ENCODE measurements at places on chromosomes 7 and 10.
A peak's percentile ranks its signal among the peaks of the same experiment; 100 is the strongest.

- DNase-seq, result no peak
Observed at GRCh38 chr7:27082171-27082570, 13.6 kb downstream of the HOXA1 start.

DNA sequence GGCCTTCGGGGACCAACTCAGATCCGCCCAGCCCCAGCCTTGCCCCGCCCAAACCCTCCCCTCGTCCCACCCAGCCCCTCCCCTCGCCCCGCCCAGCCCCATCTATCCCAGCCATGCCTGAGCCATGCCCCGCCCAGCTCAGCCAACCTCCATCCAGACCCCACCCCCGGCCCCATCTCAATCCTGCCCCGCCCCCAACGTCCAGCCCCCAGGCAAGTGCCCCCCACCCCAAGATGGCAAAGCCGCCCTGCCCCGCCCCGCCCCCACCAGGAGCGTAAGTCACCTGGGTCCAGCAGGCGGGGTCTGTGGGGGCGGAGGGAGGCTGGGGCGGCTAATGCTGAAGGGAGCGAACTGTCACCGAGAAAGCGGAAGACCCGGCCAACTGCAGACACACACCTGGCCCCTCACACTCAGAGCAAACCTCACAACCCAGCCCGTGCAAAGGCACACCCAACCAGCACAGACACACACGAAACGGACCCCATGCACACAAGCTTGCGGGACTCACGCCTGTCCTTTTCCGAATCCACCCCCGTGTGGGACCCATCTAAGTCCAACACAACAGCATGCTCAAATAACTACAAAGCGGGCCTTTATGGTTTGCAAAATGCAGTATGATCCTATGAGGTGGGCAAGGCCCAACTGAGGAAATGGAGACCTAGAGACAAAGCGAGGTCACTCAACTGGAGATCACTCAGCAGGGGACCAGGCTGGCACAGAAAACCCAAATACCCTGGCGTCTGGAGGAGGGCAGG, 11.5 kb upstream of the OGA start:
- DNase-seq, result peak; percentile 72

DNA sequence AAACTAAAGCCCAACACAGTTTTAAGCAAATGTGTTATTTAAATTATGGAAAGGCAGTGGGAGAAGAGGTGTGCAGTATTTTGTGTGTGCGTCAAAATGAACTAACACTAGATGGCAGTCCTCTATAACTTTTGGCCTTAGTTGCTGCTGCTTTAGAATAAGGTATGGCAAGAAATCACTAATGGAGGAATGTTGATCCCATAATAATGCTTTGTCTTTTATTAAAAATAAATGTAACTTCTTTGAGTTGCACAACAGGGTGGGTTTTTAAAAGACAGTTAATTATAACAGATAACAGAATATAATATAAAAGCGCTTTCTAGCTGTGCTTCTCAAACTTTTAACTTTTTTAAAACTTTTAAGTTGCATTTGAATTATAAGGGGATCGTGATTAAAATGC, 56.4 kb downstream of the BBS9 start:
- peak; percentile 33 for DNase-seq

- no peak for DNase-seq
Observed at GRCh38 chr7:17661982-17662585, 278.2 kb downstream of the SNX13 start.

DNA sequence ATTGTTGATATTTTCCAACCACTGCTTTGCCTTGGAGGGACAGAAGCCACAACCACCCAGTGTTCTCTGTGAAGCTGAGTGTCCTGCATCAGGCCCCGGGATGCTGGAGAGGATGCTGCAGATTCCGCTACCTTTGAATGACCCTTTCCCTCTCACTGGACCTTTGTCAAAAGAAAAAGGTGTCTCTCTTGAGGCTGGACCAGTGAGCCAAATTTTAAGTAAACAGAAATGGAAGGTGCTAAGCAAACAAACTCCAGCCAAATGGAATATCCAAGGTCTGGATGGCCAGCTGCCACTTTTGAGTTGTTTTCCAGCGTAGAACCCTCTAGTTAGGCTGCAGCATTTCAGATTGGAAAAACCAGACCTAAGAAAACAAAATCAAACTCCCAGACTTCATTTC, 145.5 kb downstream of the TRIL start:
- DNase-seq, result no peak

GRCh38 chr7:150307904-150308303, 15.3 kb upstream of the LRRC61 start:
- DNase-seq, result no peak

GRCh38 chr10:124509880-124510632, 48.4 kb downstream of the LHPP start:
- DNase-seq, result no peak

- DNase-seq, result no peak
Observed at GRCh38 chr7:156783864-156784263, 109.1 kb downstream of the LMBR1 start.

GRCh38 chr10:127523476-127523875, 25.6 kb upstream of the NPS start:
- no peak for DNase-seq

DNA sequence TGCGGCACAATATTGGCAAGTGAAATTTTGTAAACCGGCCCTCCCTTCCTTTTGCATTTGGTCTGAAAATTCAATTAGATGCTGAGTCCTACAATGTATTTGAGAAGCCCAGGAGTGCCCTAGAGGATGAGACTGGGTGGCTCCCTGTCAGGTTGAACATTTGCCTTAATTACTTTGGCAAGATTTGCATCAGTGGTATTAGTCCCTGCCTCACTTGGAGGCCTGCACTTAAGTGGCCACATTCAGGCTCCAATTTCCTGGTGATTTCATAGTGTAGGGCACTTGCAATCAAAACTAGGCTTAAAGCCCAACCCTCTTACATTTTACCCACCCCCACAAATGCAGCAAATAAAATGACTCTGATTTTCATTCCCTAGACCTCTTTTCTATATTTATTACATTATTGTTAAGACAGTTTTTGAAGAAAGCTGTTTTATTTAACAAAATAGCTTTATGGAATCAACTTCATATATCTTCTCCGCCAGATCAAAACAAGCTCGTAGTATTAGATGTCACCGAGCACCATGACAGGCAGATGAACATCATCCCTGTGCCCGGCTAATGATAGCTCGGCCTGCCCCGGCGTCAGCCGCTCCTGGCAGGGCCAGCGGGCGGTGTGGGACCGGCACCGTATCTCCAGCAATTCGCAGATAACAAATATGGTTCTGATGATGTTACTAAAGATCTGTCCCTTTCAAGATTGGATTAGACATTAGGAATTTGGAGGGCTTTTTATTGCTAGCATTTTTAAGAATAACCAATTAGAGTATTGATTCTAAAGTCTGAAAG, 73.6 kb downstream of the EGFR start:
- DNase-seq, result no peak

GRCh38 chr10:7335977-7336376, 74.9 kb downstream of the SFMBT2 start:
- DNase-seq, result no peak

DNA sequence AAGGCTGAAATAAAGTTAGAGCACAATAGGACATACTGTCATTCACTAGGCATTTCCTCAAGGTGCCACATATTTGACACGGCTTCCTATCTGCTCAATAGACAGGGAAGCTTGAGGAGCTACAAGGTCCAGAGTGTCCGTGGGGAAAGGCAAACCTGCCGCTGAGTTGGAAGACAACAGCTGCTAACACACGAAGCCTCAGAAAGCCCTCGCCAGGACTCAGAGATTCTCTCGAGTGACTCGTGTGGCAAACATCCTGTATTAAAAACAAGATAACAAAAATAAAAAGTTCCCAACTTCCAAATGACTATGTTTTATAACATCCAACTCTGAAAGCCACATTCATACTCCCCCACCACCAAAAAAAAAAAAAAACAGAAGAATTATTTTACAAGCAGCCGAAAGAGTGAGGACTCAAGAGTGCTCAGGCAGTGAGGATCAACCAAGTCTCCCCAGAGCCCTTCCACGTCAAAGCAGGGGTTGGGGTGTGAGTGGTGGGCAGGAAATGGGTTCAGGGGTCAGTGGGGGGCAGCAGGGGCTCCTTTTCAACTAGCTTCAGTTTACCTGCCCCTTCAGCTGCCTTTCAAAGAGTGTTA, 67.6 kb downstream of the STK17A start:
- no peak for DNase-seq

- no peak for DNase-seq
Observed at GRCh38 chr7:134593530-134594392, 44.9 kb downstream of the AKR1B15 start.

DNA sequence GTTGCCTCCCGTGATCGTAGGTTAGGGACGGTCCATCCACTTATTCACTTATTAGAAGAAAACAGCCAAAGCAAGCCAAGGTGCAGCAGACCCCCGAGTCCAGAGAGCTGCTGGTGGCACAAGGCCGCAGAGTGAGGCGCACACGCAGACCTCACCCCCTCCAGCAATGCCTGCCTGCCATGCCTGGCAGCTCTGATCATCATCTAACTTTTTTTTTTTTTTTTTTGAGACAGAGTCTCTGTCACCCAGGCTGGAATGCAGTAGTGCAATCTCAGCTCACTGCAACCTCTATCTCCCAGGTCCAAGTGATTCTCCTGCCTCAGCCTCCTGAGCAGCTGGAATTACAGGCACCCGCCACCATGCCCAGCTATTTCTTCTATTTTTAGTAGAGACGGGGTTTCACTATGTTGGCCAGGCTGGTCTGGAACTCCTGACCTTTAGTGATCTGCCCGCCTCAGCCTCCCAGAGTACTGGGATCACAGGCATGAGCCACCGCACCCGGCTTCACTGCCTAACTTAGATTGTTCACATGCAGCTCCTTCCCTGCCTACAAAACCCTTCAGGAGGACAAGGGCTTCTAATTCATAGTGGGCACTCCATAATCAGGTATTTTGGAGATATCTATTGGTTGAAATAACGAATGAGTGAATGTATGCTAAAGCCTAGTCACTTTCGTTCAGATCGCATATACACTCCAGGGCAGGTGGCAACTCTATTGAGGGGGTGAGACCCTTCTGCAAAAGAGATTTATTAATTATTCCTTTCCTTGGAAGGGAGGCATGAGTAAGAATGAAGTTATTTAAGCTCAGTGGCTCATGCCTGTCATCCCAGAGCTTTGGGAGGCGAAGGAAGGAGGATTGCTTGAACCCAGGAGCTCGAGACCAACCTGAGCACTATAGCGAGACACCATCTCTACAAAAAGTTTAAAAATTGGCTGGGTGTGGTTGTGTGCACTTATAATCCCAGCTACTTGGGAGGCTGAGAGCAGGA, 15.9 kb downstream of the TRIM56 start:
- DNase-seq, result no peak

- DNase-seq, result no peak
Observed at GRCh38 chr10:112221545-112221944, 38.0 kb upstream of the GPAM start.

- DNase-seq, result no peak
Observed at GRCh38 chr7:150405584-150406311, 26.6 kb downstream of the ZNF775 start.

DNA sequence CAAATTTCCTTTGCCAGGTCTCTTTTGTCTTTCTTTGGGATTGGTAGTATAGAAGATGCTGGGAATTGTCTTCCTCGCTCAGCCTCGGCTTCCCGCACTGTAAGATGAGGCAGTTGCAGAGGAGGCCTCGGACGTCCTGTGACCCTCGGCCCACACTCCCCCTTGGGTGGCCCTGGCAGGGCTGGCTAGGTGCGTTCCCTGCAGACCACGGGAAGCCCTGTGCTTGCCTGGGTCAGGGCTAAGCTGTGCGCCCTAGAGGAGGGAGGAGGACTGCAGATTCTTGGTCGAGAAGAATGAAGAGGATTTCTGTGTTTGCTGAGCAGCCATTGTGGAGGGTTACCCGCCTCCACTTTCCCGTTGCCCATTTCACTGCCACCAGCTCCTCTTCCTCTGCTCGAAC, 42.8 kb downstream of the WIPI2 start:
- DNase-seq, result no peak

DNA sequence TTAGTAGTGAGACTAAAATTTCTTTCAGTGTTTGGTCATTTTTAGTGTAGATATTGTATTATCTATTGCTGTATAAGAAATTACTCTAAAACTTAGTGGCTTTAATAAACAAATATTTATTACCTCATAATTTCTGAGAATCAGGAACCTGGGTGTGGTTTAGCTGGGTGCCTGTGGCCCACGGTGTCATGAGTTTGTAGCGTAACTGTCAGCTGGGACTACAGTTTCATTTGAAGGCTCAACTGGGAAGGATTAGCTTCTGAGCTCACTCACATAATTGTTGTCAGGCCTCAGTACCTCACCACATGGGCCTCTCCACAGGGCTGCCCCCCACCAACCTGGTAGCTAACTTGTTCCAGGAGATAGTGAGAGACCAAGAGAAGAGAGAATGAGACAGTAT, 98.5 kb downstream of the SRI start:
- DNase-seq, result no peak

DNA sequence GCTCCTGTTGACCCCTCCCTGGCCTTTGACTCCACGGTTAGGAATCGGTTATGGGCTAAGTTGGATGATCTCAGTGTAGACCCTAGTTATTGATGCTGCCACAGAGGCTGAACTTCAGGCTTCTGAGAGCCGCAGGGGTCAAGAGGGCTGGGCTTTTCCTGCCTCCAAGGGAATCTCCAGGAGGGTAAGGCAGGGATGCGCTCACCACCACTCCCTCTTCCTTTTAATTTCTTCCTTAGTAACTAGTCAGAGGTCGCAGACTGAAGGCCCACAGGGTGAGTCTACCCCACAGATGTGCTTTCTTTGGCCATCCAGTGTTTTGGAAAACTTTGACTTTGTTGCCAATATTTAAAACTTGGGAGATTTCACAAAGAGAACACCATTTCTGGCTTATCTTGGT, 151.0 kb upstream of the TCF7L2 start:
- DNase-seq, result no peak

DNA sequence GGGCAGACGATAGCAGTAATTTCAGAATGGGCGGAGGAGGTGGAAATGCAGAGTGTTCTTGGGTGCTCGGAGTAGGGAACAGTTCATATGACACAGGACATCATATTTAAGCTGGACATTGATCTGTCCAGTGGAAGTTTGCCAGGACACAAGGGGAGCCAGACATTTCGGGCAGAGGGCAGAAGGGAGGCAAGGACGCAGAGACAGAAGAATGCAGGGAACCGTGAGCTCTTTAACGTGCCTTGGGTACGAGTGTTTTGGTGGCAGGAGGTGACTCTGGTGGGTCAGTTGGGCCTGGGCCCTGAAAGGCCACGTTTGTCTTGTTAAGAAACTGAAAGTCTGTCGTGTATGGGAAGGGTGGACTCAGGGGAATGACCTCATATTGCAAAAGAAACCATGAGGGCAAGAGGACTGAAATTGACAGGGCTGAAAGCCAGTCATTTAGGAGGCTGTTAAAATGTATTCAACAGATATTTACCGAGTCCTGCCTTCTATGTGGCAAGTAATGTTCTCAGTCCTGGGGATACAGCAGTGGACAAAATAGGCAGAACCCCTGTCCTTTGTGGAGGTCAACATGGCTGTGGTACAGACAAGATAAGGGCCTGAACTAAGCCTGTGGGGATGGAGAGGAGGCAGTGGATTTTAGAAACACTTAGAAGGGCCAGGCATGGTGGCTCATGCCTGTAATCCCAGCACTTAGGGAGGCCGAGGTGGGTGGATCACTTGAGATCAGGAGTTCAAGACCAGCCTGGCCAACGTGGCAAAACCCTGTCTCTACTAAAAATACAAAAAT, 2.2 kb downstream of the OPTN start:
- DNase-seq, result no peak

GRCh38 chr10:20115894-20116293, 299.7 kb downstream of the PLXDC2 start:
- DNase-seq, result no peak

GRCh38 chr7:105112440-105113418, 98.7 kb downstream of the KMT2E start:
- DNase-seq, result no peak
